NCI-H2029 (cell line): ENCODE measurements at places on chromosomes 7 and 10.
A peak's percentile ranks its signal among the peaks of the same experiment; 100 is the strongest.

GRCh38 chr7:19572566-19572965 lies 136.3 kb downstream of the POLR1F start:
- DNase-seq: no peak

GRCh38 chr10:101244321-101245050 lies 15.2 kb upstream of the LBX1 start:
- DNase-seq: no peak

DNA sequence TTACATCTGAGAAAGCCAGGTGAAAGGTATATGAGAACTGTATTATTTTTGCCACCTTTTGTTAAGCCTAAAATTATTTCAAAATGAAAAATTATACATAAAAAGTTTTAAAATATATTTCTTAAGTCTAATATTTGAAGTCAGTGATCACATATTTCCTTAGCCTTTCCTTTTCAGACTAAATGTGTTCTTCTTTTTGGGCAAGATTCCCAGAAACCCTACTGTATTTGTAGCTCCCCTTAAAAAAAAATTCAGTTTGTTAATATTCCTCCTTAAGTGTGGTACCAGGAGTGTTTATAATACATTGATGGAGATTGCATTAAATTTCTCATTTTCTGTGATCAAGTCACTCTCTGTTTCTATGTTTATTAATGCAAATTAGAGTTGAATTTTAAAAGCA lies 22.8 kb downstream of the DNAJC1 start:
- no peak for DNase-seq

DNA sequence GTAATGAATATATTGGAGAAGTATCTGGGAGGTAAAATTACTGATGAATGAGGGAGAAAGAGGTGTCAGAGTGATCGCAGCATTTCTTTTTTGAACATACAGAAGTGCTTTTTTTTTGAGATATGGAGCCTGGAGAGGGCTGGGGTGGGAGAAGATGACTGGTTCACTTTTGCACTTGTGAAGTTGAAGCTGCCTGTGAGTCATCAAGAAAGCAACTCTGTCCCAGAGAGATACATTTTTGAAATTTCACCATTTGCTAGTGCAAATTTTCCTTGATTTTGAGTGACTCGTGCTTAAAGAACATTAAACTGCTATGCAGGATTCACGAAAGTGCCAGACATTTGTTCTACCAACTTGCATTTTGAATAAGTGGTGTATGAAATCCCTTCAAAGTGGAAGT lies 81.8 kb downstream of the ADRA2A start:
- no peak for DNase-seq

GRCh38 chr7:129886167-129886817 lies 66.5 kb downstream of the UBE2H start:
- DNase-seq: no peak

DNA sequence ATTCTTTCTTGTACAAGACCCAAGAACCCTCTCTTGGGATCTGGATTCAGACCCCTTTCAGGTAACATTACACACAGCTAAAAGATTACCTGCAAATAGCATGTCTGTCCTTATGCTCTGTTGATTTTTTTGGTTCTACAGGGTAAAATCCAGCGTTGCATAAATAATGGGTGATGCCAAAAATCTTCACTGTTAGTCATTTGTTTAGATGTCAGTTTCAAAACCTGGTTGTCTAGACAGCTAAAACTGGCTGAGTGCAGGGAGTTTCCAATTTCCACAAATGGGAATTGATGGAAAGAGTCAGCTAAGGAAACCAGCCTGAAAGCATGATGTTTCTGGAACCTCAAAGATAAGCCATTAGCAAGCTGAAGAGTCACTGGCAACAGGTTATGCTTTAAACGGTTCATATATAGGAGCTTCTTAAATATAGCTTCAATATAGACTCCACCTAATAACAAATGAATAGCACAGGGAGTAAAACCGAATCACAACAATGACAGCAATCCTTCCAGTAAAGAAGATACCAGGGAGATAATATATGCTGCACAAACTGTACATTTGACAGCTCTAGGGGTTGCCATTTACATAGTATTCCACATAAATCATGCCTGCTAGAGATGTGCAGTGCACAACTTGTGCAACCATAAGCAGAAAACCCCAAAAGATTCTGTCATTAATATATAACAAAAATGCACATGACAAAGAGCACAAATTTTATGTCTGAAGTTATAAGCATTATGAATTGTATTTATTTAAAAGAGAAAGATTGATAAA lies 20.4 kb downstream of the CCDC71L start:
- DNase-seq: no peak

DNA sequence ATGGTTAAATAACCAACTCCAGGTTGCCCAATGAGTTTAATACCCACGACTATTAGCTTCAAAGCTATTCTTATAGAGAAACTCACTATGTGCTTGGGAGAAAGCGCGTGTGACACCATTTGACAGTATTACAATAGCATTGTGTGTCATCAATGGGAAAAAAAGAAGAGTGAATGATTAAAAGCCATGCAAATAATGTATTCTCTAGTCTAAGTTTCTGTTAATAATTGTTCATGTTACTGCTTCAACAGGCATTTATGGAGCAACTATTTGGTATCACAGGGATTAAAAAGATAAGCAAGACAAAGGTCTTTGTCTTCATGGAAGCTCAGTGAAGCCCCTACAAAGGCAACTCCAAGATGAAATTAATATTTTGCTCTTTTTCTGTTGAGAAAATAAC lies 47.2 kb downstream of the CAV1 start:
- DNase-seq: no peak

GRCh38 chr7:12567015-12567414 lies 3.5 kb upstream of the SCIN start:
- no peak for DNase-seq

- no peak for DNase-seq
These were observed 71.7 kb upstream of the ZNRF2 start for GRCh38 chr7:30212701-30213111.

DNA sequence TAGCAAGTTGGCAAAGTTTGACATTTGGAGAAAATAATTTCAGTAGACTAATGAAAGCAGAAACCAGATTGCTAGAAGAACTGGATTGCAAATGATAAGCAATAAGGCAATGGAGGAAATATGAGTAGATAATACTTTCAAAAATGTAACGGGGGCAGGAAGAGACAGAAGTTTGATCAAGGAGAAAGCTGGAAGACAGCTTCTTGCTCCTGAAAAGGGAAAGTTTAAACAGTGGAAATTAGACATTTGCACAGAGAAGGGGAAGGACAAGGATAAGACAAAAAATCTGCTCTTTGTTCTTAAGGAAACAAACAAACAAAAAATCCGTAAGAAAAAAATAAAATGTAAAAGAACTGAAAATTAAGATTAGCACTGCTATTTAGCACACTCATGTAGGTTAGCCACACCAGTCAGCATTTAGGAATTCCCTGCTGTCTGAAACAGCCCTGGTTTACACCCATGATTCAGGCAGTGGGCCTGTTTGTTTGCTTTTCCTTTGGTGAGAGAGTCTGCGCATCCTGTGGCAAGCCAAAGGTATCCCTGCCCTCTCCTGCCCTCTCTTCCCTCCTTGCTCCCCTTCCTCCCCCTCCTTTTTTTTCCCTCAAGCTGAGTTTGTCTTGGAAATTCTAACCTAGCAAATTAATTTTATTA lies 104.3 kb upstream of the CAV2 start:
- no peak for DNase-seq

DNA sequence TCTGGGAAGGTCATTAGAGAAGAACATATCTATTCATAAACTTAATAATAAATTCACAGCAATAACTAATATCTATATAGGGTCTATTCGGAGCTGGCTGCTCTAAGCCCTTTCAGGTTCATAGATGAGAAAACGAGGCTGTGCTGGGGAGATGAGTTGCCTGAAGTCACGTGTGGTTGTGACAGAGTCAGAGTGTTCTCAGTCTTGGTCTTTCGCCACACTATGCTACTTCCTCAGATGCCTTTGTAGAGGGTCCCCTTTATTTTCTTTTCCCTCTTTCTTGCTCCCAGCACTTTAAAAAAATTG lies 43.7 kb upstream of the FAM180A start:
- no peak for DNase-seq

DNA sequence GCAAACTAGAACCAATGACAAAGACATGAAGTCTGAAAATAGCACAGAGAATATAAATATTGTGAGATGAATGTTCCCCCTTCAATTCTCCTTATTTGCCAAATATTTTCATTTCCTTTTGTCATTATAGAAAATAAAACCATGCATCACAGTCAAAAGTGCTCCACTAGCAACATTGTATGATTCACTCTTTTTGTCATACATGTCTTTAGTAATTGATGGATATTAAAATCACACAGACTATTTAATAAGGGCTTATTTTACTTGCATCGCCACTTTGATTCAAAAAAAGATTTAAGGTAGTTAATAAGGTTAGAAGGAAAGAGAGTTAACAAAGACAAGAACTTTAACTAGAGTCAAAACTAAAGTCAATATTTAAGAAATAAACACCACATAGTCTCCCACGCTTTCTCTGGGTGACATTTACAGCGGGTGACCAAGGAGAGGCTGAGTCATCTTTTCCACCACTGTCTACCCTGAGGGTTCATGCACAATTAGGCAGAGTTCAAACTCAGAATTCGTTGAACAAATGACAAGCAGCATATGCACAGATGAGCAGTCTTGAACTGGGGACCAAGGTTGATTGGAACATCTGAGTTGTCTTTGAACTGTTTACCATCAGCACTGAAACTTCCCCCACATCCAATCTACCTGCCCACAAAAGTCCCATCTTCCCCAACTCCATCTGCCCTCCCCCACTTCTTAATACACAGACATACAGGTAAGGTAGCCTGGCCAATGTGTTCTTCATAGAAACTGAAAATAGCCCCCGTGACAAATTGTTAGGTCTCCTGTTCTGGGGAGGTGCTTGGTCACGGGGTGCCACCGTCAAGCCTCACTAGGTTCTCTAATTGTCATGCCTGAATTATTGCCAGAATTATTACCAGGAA lies 42.5 kb downstream of the C7orf25 start:
- no peak for DNase-seq

DNA sequence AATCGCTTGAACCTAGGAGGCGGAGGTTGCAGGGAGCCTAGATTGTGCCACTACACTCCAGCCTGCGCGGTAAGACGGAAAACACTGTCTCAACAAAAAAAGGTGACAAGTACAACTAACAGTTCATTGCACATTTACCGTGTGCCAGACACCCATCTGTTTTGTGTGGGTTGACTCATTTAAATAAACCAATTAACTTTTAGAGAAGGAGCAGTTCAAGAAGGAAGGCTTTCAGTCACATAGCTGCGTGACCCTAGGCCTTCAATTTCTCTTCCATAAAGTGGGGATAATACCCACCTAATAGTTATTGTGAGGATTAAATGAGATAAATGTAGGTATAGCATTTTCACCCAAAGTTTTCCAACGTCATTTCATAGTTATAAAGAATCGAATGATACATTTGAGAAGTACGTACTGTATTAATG lies 52.3 kb upstream of the KDM7A start:
- no peak for DNase-seq

DNA sequence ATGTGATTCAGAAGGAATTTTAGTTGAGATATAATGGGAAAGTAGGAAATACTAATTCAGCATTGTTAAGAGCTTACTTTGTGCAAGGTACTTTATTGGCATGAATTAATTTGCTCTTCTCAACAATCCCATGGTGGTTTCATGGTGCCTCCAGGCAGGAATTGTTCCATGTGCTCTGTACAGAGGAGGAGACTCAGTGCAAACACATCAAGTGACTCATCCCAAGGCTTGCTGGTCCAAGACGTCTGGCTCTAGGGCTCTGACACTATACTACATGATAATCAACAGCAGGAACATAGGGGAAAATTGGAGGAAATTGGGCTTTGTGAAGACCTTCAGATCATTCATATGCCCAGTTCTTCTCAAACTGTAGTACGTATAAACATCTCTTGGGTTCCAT lies 66.5 kb upstream of the PRKG1 start:
- DNase-seq: no peak

GRCh38 chr10:78481842-78482241 lies 448.2 kb downstream of the RPS24 start:
- DNase-seq: no peak

DNA sequence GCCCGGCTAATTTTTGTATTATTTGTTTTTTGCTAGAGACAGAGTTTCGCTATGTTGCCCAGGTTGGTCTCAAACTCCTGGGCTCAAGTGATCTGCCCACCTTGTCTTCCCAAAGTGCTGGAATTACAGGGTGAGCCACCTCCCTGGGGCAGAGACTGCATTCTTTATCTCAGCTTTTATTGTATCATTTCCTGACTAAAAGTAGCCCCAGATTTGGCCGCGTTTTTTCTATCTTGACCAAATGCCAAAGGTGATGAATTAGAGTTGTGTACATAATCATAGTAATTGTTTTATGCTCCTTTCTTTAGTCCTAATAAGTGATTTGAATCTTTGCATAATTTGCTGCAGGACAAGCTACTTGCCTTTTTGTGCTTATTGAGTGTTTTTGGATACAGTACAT lies 3.1 kb upstream of the SMNDC1 start:
- no peak for DNase-seq

GRCh38 chr10:132665946-132666704 lies 119.8 kb downstream of the NKX6-2 start:
- DNase-seq: no peak

- DNase-seq: no peak
These were observed 9.3 kb upstream of the PNLIPRP3 start for GRCh38 chr10:116418389-116418788.

DNA sequence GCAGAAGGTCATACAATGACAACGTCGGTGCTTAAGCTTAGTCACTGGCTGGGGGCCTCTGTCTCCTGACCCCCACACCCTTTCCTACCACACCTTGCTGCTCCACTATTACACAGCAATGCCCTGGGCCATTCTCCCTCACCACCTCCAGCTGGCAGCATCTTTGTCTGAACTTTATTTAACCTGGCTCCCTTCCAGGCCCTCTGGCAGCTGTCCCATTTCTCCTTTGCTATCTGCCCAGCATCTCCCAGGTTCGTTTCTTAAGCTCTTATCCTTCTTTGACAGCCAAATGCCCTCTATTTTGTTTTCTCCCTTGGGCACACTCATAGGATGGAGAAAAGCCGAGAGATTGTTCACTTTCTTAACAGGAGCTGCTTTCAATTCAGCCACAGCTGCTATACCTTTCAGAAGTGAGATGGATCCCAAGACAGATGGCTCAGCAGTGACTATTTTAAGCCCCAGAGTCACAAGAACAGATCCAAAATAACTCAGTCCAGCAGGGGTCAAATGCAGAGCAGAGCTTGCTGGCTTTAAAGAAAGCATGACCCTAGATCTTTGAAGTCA lies 1277.1 kb upstream of the AUTS2 start:
- DNase-seq: peak; percentile 77

DNA sequence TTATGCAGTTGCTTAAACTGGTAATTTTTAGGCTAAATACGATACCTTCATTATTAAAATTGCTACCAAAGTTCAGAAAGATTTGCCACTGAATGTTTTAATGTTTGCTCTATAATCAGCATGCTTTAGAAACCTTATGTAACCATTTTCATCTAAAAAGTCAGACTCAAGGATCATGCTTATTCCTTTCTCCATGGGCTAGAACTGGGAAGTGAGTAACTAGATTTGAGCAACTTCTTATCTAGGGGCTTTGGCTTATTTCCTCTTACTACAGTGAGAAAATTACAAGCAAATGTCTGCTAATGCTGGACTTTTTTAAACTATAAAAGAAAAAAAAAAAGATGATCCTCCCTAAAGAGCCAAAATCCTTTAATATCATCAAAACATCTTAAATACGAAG lies 215.9 kb downstream of the CRPPA start:
- no peak for DNase-seq

- no peak for DNase-seq
These were observed 14.2 kb downstream of the MBL2 start for GRCh38 chr10:52758406-52758805.

GRCh38 chr10:5776881-5777197 lies 36.4 kb downstream of the GDI2 start:
- no peak for DNase-seq
